ENCODE measurements at places on chromosomes 16 and 17. TPM values are rescaled to one million over a fixed set of nuclear protein-coding genes. Genes with fewer than 3 reads are reported as not detected.

Gene KRT17
- total RNA-seq = 10,873 TPM

Gene AOC3
- total RNA-seq = 0.08 TPM

Gene TBC1D26
- not detected for total RNA-seq

Gene TP53TG3C
- total RNA-seq = not detected

Gene GAS2L2
- total RNA-seq = not detected

Gene VAT1L
- not detected for total RNA-seq

Gene KRTAP1-1
- total RNA-seq = not detected

Gene MEOX1
- not detected for total RNA-seq

Gene KRTAP3-2
- total RNA-seq = not detected

Gene BAIAP3
- total RNA-seq = under 0.01 TPM

Gene KRTAP9-2
- not detected for total RNA-seq

Gene KCNH6
- not detected for total RNA-seq

Gene DYNC1LI2
- total RNA-seq = 53.2 TPM

Gene IRX5
- 7.7 TPM for total RNA-seq

Gene SLC12A4
- 40.9 TPM for total RNA-seq

Gene TVP23A
- total RNA-seq = not detected

Gene ANKRD13B
- total RNA-seq = 9.1 TPM

Gene FGF11
- 7.5 TPM for total RNA-seq

Gene DECR2
- total RNA-seq = 17.9 TPM

Gene NPIPA5
- total RNA-seq = 1.2 TPM

Gene RNF222
- total RNA-seq = 0.04 TPM

Gene ENO3
- total RNA-seq = 0.86 TPM

Gene MT1E
- 18.8 TPM for total RNA-seq

Gene PRCD
- total RNA-seq = 0.84 TPM

Gene CCDC154
- total RNA-seq = 0.16 TPM

Gene CD300A
- not detected for total RNA-seq

Gene PRR35
- total RNA-seq = not detected

Gene SSH2
- total RNA-seq = 9.8 TPM

Gene SMIM36
- total RNA-seq = not detected

Gene PGAP3
- total RNA-seq = 3.9 TPM

Gene TBC1D3E
- total RNA-seq = not detected

Gene MT1A
- 5.2 TPM for total RNA-seq

Gene ZP2
- not detected for total RNA-seq

Gene SEPTIN1
- total RNA-seq = not detected

Gene CD68
- total RNA-seq = 23.4 TPM

Gene CD300LB
- not detected for total RNA-seq

Gene MYH8
- not detected for total RNA-seq

Gene OTOP3
- total RNA-seq = 0.08 TPM

Gene SEZ6
- not detected for total RNA-seq

Gene DHRS7C
- not detected for total RNA-seq

Gene SOST
- 0.15 TPM for total RNA-seq

Gene HLF
- not detected for total RNA-seq

Gene KRT32
- total RNA-seq = not detected

Gene PPY
- total RNA-seq = 1.6 TPM

Gene TTLL6
- total RNA-seq = not detected

Gene MAPT
- total RNA-seq = 0.23 TPM

Gene ATXN7L3
- total RNA-seq = 55.4 TPM

Gene TMC7
- total RNA-seq = 3.4 TPM

Gene ASB16
- not detected for total RNA-seq

Gene TMEM107
- 39.0 TPM for total RNA-seq

Gene EDC4
- 43.0 TPM for total RNA-seq

Gene EVPLL
- not detected for total RNA-seq

Gene B4GALNT2
- 3.5 TPM for total RNA-seq

Gene SRP68
- total RNA-seq = 38.8 TPM

Gene TPSB2
- total RNA-seq = not detected

Gene TRPV3
- 5.1 TPM for total RNA-seq
